ENCODE measurements at places on chromosomes 5 and 9. TPM values are rescaled to one million over a fixed set of nuclear protein-coding genes. Genes with fewer than 3 reads are reported as not detected.

The DMGDH gene
- polyA plus RNA-seq: 1.5 TPM

The ZNF484 gene
- polyA plus RNA-seq: 5.7 TPM

- no peak for DNase-seq
Observed at GRCh38 chr5:9523090-9523823, 22.6 kb downstream of the SEMA5A start.

- peak; percentile 28 for DNase-seq
Observed at GRCh38 chr9:20044686-20045085, 255.8 kb upstream of the SLC24A2 start.

DNA sequence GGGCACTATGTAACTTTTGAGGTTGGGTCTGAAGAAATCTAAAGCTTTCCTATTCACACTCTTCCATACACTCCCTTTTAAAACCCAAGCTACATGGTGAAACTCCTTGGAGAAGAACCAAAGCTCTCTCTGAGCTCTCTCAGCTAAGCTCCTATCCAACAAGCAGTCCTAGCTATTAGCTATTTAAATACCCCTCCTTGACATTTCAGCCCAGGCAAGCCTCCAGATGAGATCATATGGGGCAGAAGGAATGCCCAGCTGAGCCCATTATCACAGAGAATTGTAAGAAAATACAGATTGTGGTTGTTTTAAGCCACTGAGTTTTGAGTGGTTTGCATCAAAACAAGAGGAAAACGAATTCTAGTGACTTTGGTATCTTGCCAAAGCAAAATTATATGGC, 15.2 kb downstream of the HSPB3 start:
- peak; percentile 70 for DNase-seq

The ACTBL2 gene
- 0.03 TPM for polyA plus RNA-seq

GRCh38 chr5:102099766-102100331, 196.2 kb downstream of the SLCO4C1 start:
- DNase-seq: no peak

- no peak for DNase-seq
Observed at GRCh38 chr5:88287302-88287701, 18.7 kb upstream of the TMEM161B start.

- DNase-seq: peak; percentile 23
Observed at GRCh38 chr5:15807871-15808270, 307.9 kb downstream of the FBXL7 start.

- peak; percentile 50 for DNase-seq
Observed at GRCh38 chr5:140182075-140182711, 7.2 kb downstream of the CYSTM1 start.

- DNase-seq: peak; percentile 34
Observed at GRCh38 chr5:144108131-144108530, 62.3 kb downstream of the YIPF5 start.

GRCh38 chr5:88833371-88834130, 49.4 kb downstream of the MEF2C start:
- peak; percentile 63 for DNase-seq

DNA sequence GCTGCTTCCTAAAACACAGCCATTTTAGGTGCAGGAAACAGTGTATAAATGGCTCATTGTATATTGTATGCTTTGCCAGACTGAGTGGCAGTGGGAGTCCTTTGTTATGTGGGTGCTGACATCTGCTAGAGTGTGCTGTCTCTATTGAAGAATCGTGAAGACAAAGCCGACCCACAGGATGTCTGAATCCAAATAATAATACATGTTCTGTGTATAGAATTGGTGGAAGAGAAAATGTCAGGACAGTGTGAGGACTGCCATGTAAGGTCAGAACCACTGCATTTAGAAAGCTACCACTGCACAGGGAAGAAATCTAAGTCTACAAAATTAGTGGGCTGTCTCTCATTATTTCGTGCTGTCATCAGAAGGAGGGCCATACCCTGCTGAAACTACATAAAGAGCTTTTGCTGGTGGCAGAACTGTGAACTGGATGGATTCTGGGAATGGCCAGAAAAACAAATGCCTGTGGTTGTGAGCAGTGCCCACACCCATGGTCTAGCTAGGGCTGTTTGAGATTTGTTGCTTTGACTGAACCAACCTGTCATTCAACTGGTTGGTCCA, 2.5 kb downstream of the IL7R start:
- DNase-seq: peak; percentile 46

DNA sequence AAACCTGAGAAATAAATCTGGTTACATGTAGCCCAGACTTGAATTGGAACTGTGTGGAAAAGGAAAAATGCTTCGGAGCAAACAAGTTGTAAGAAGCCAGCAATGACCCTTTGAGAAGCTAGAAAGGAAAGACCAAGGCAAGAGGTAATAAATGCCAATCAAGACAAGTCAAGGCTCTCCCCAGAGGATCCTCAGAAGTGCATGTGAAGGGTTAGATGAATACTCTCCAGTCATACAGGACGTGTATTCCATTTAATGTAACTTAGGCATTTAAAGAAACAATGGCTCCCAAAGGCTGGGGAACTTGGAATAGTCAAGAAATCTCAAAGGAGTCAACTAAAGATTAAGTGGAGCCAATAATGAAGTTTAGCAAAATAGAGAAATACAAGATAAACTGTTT, 36.2 kb downstream of the EPB41L4A start:
- DNase-seq: no peak

GRCh38 chr5:151281001-151281639, 22.4 kb downstream of the SLC36A3 start:
- DNase-seq: no peak

DNA sequence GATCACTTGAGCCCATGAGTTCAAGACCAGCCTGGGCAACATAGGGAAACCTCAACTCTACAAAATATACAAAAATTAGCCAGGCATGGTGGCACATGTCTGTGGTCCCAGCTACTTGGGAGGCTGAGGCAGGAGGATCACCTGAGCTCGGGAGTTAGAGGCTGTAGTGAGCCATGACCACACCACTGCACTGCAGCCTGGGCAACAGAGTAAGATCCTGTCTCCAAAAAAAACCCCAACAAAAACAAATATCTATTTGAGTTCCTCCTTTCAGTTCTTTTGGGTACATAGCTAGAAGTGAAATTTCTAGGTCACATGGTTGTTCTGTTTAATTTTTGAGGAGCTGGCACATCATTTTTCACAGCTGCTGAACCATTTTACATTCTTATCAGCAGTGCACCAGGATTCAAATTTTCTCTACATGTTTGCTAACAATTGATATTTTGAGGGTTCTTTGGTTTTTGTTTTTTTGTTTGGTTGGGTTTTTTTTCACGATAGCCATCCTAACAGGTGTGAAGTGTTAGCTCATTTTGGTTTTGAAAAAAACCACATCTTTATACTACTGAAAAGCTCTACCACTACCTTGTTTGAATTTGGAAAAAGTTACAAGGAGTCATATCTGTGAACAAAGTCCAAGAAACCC, 176.9 kb upstream of the SLC12A2 start:
- DNase-seq: no peak

The SRP19 gene
- polyA plus RNA-seq: 118 TPM

GRCh38 chr5:60210810-60211209, 317.3 kb upstream of the PDE4D start:
- no peak for DNase-seq

The ARID3C gene
- polyA plus RNA-seq: not detected

DNA sequence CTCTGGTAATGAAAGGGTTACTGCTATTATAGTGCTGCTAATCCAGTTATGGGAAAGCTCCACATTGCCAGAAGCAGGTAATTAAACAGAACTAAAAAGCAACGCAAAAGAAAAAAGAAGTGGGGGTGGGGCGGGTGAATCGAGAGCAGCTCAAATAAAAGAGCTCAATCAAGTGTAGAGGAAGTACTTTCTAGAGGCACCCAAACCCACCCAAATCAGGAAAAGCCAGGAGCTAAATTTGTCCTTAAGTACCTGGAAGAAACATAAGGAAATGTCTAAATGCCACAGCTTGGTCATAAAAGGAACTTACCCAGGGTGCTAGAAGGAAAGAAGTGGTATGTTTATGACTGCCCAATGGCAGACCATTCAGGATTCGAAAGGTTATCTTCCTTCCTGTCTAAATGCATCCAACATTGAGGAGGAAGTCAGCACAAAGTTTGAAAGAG, 2.4 kb upstream of the RNF145 start:
- no peak for DNase-seq

DNA sequence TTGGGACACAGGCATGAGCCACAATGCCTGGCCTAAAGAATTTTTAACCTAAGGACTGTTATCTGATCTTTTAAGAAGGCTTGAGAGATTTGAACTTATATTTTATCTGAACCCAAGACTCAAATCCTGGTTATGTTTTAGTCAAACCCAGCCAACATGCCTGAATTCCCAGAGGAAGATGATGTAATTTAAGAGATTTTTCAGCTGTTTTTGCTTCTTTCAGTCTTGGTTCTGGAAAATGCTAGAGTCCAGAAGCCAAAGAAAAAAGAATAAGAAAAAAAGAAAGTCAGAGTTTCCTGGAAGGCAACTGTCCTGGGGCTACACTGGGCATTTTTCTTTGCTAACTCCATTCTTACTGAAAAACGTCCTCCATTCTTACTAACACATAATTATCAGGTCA, 85.8 kb downstream of the SNX18 start:
- no peak for DNase-seq

The SDHA gene
- polyA plus RNA-seq: 116 TPM

GRCh38 chr9:125948887-125949596, 201.9 kb downstream of the PBX3 start:
- no peak for DNase-seq

The IFNA2 gene
- not detected for polyA plus RNA-seq

DNA sequence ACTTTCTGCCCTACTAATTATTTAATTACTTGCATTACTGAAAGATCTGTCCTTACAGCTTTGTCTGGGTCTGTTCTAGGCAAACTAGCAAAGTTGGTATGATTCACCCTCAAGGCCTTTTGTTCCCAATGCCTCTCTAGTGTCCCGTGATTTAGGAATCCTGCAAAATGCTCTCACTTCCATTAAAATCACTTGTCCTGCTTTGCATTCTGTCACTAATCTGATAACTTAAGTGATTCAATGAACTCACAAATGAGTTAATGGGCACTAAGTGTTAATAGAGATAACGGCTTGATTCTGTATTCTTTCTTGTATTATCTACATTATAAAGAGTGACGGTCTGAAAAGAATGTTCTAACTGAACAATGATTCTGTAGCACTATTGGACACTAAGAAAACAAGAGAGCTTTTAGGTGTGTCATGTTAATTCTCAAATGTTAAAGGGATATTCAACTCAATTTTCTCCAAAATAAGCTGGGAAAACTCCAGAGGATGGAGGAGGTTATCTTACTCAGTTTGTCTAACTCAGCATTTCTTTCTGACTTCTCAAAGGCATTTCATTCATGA, 697.3 kb downstream of the CETN3 start:
- DNase-seq: no peak

The CA9 gene
- not detected for polyA plus RNA-seq

DNA sequence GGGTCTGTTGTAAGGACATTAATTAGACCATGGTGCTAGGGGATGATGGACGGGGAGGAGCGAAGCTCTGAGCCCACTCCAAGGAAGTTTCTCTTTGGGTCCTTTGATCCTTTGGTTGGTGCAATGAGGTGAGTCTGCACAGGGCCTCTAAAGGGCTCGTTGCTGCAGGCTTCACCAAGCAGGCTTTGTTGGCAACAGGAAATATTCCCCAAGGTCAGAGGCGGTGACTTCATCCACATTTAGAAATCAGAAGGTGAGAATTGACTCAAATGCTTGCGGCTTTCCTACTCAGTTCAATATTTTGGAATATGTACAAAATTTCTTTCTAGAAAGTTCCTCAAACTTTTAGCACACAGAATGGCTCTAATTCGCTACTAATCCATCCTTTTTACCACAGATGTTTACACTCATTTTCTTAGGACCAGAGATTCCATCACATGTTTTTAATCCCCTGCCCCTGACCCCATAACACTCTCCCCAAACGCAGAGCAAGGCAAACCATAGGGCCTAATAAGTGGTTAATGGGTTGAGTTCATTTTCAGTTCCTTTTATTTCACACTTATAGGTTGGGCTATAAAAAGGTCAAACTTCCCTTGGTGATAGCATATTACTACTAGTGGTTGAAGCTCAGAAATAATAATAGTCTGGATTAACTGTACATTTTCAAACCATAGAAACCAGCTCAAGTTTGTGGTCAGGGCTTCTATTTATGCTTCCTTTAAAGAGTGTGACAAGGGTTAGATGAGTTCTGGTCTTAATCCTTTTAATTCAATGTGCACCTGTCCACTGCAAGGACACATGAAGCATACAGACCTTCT, 37.3 kb upstream of the TMEM252 start:
- DNase-seq: no peak

DNA sequence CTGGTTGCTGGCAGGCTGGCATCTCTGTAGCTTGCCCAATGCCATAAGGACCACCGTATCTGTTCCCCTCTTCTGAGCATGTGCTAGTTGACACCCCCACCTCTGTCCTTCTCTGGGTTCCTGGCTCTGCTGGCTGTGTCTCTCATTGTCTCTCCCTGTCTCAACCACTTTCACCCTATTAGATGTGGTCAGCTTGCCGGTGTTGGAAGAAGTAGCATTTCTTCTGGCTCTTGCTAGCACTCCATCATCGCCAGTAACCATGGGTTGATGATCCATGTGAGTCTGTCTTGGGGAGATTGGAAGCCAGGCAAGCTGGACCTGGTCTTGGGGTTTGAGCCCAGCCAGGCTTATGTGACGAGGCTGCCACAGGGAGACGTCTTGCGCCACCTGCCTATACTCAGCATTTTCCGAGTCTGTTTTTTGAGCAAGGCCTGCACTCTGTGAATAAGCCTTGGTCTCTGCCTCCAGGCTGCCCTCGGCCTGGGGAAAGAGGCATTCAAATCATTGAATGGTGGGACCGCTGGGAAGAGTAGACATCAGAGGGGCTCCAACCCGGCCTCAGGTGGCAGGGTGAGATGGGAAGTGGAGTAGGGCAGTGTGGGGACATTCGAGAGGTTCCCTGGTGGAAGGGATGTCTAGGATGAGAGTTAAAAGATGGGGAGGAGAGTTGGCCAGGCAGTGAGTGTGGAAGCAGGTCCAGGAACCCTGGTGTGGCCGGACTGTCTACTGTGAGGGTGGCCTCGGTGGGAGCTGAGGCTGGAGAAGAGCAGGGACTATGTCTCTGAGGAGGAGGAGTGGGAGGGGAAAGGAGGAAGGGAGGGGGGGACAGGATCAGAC, 74.3 kb downstream of the ZNF618 start:
- DNase-seq: no peak

GRCh38 chr5:150114102-150114641, 27.8 kb upstream of the CSF1R start:
- DNase-seq: no peak

The KLF9 gene
- 8.3 TPM for polyA plus RNA-seq

DNA sequence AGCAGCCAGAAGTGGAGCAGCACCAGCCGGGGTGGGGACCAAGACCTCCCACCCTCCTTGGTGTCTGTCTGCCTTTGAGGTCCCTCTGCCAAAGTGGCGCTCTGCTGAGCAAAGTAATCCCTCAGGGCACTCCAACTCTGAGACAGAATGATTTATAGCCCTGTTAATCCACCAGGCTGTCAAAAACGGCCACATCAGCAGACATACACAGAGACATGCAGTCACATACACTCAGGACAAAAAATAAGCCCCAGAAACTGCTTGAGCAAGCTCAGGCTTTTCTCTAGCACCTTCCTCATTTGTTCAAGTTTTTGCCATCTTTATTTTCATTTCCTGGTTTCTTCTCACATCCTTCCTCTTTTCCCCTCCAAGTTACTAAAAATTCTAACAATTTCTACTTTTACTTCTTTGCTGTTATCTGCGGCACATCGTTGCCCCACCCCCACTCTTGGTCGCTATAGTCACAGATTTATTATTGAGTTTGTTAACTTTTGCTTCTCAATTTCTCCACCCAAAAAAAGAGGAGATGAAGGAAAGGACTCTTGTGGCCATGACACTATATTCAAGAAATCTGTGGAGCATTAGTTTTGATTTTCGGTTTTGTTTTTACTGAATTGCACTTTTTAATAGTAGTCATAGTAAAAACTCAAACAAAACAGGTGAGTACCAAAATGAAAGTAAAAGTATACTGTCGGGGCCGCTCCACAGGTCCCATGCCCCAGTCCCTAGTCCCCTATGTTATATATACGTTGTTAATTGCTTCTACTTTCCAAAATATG, 17.4 kb upstream of the ADRB2 start:
- DNase-seq: no peak

Data from fibroblast of lung (primary cell).